Psoas muscle (tissue), 8 donors: ENCODE measurements at places on chromosomes 1 and 21. TPM values are rescaled to one million over a fixed set of nuclear protein-coding genes. Genes with fewer than 3 reads are reported as not detected.
A peak's percentile ranks its signal among the peaks of the same experiment; 100 is the strongest.

Gene FNDC7
- 0.32 TPM for total RNA-seq

- DNase-seq = no peak
- no peak overlapping the region for H3K27ac ChIP-seq
- no peaks in the 10 kb centered on the region for H3K27me3 ChIP-seq
- no peaks in the 10 kb centered on the region for H3K4me1 ChIP-seq
- no peaks in the 10 kb centered on the region for H3K36me3 ChIP-seq
Observed at GRCh38 chr1:228768355-228769000, 33.2 kb downstream of the RHOU start.

Gene PROX1
- total RNA-seq = 8.3 TPM

DNA sequence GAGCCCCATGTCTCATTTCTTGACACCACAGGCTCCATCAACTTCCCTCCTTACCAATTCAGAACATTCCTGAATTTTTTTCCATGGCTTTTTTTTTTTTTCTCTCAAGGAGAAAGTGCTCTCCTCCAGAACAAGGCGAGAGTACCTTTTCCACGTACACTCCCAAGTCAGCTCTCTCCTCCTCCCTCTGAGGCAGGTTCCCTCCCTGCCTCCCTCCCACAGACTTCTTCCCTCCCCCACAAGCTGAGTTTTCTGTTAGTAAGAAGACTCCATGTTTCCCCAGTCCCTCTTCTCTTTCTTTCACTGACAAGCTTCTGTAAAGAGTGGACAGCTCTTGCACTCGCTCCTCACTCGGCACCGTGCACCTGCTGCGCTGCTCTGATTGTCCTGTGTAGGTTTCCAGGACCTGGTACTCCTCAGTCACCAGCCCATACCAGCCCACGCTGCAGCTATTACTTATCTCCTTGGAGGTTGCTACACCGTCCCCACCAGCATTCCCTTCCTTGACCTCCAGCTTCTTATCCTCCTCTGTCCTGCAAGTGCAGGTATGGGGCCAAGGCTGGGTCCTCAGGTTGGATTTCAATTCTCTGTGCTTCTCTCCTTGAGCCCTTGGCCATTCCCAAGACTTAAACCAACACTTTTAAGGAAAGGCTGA is 3.8 kb downstream of the TRAF5 start:
- no peak overlapping the region for H3K27ac ChIP-seq
- no peaks in the 10 kb centered on the region for H3K36me3 ChIP-seq
- no peak for DNase-seq
- H3K27me3 ChIP-seq = no peaks in the 10 kb centered on the region

Gene CD1E
- not detected for total RNA-seq

DNA sequence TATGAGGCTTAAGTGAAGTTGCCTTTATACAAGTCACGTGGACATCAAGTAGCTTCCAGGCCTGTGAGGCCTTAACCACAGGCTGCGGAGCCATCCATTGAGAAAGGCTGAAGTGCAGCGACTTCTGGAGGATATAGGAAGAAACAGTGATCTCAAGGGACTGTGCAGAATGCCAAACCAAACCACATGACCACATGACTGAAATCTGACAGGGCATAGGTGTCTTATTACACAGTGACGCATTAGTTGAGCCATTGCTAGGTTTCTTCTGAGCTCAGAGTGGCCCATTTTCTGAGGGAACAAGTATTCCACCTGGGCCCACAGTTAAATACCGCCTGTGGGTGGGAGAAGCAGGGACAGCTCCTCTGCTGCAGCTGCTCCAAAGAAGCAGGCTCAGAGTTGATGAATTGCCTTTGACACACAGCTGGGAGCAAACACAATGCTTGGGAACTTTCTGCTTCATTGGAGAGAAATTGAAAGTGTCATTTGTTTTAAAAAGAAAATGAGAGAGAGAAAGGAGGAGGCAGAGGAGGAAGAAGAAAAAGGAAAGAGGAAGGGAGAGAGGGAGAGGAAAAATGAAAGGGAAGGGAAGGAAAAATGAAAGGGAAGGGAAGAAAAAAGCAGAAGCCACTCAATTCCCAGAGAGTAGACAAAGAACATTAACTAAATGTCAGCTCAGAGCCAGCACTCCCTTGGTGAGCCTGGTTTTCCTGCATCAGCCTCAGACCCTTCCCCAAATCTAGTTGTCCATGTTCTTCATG is 94.4 kb downstream of the COLGALT2 start:
- no peaks in the 10 kb centered on the region for H3K36me3 ChIP-seq
- no peaks in the 10 kb centered on the region for H3K27me3 ChIP-seq
- no peak overlapping the region for H3K4me3 ChIP-seq
- peak overlapping the region; percentile 66 for H3K27ac ChIP-seq

- no peak overlapping the region for H3K27ac ChIP-seq
- H3K36me3 ChIP-seq = peaks cover 32% of the 10 kb centered on the region
- H3K4me1 ChIP-seq = no peaks in the 10 kb centered on the region
- no peak overlapping the region for H3K4me3 ChIP-seq
- no peak for DNase-seq
- no peaks in the 10 kb centered on the region for H3K27me3 ChIP-seq
Observed at GRCh38 chr1:211752951-211753486, 77.5 kb downstream of the LPGAT1 start.

Gene FBXO2
- 1.2 TPM for total RNA-seq

DNA sequence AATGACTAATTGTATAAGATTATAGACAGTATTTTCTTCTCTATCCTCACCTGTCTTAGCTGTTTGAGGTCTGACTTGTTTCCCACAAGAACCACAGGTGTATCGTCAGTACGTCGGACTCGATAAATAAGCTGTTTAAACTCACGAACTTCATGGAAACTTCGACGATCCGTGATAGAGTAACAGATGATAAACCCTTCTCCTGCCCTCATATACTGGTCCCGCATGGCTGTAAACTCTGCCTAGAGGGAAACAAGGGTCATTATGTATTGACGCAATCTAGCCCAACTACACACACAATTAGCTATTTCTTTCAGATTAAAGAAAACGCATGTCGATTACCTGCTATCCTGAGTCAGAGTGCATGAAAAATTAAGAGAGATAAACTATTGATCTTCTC is 6.9 kb downstream of the RIT1 start:
- peaks cover 100% of the 10 kb centered on the region for H3K36me3 ChIP-seq
- no peaks in the 10 kb centered on the region for H3K27me3 ChIP-seq
- no peaks in the 10 kb centered on the region for H3K4me1 ChIP-seq
- H3K4me3 ChIP-seq = no peak overlapping the region
- no peak overlapping the region for H3K27ac ChIP-seq
